ENCODE measurements at places on chromosomes 2 and 18.

DNA sequence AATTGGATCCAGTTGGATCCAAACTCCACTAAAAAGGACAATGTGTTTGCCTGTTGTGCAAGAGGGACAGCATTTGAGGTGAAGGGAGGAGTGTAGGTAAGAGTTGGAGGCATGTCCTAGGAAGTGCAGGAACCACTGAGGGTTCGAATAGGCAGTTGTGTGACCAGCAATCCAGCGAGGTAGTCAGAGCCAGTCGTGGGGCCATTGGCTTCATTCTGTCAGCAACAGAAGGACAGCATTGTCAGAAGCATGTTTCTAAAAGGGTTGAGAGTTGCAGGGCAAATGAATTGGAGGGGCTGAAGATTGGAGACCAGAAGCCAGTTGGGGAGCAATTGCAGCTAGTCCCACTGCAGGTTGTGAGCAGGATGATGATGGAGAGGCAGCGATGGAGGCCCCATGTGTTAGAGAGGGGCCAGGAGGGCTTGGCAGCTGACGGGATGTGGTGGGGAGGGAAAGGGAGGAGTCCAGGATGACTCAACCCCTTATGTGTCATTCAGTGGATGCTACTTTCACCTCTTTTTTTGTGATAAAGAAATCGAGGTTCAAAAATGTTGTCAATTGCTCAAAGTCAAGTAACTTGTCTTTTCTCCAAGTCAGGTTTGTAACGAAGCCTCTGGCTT is 96.7 kb upstream of the SIX3 start:
- DNase-seq = no peak

DNA sequence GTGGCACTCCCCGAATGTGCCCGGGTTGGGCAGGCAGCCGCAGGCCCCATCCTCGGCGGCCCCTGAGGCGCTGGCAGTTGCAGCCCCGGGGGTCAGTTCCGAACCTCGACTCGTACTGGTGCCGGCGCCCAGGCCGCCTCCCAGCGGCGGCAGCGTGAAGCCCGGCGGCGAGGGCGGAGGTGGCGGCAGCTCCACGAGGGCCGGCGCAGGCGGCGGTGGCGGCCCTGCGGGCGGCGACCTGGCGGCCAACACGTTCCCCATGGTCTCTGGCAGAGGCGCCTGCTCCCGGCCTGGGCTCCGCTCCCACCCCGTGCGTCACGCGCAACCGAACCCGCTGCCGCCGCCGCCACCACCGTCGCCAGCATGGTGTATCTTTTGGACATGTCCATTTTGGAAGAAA is 196.3 kb downstream of the CCDC74A start:
- no peak for DNase-seq

- no peak for DNase-seq
Measured at GRCh38 chr2:218345491-218346236, 11.0 kb upstream of the CATIP start.

GRCh38 chr2:128550389-128550788 is 231.7 kb upstream of the HS6ST1 start:
- DNase-seq = no peak

GRCh38 chr2:142716463-142717242 is 160.8 kb upstream of the KYNU start:
- peak; percentile 4 for DNase-seq

GRCh38 chr2:197850882-197851450 is 46.6 kb downstream of the PLCL1 start:
- no peak for DNase-seq

DNA sequence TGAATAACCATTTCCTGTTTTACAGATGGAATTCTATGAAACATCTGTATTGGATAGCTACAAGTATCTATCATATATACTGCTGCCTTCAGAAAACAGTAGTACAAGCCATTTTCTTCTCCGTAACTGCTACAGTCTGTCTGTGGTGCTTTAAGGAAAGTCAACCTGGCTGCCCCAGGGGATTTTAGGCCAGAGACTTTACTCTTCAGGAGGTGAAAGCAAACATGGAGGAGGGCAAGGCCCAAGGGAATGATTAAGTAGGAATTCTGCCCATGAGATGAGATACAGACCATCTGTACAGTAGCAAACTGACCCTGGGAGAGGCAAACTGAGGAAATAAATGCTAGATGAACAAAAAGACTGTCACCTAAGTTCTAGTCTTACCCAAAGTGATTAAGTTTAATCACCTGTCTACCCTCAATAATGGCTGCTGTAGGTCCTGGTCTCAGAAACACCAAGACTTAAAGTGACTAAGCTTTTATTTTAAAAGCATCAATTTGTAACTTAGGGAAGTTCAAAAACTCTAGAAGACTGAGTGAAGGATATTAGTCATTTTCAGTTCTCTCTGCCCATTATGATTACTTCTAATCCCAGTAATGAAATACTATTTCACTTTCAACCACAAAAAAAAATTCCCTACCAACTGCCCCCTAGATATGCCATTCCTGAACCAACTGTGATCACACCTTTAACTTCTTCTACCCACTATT is 14.8 kb downstream of the MBD2 start:
- no peak for DNase-seq

GRCh38 chr2:232609607-232610006 is 23.8 kb upstream of the EFHD1 start:
- DNase-seq = no peak

DNA sequence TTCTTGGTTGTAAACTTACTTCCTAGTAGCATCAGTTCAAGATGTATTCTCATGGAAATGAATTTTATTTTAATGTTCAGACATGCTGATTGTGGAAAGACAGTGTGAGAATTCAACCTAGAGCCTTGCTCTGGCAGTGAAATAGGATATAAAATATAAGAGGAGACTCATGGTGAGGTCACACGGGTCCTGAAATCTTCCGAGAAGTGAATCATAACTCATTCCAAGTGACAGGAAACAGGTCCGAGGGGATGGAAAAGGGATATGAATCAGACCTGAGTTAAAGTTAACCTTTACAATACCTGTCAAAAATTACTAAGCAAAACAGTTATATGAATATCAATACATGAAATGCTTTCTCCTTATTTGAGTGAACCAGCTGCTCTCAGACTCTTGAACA is 185.2 kb upstream of the LRRTM1 start:
- no peak for DNase-seq

GRCh38 chr2:45765007-45765727 is 113.7 kb downstream of the PRKCE start:
- DNase-seq = no peak

GRCh38 chr2:161766334-161766733 is 142.1 kb downstream of the SLC4A10 start:
- DNase-seq = no peak

- no peak for DNase-seq
Measured at GRCh38 chr2:16198166-16198912, 258.0 kb downstream of the MYCN start.

DNA sequence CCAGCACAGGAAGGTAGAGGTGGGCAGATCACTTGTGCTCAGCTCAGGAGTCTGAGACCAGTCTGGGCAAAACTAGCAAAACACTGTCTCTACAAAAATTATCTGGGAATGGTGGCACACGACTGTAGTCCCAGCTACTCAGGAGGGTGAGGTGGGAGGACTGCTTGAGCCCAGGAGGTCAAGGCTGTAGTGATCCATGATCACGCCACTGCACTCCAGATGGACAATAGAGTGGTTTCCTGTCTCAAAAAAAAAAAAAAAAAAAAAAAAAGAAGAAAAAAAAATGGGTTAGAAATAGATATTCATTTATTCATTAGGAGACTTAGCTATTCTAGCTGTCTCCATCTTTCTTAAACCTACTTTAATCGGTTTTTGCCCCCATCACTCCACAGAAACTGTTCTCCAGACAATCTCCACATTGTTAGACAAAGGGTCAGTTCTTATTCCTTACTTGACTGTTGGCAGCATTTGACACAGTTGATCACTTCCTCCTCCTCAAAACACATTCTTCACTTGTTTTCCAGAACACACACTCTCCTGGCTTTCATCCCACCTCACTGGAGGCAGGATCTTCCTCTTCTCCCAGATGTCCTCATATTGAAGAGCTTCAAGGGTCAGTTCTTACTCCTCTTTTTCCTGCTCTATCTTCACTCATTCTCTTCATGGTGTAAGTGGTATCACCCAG is 103.1 kb downstream of the DTNB start:
- DNase-seq = no peak

GRCh38 chr2:30203156-30203555 is 28.2 kb upstream of the LBH start:
- no peak for DNase-seq

DNA sequence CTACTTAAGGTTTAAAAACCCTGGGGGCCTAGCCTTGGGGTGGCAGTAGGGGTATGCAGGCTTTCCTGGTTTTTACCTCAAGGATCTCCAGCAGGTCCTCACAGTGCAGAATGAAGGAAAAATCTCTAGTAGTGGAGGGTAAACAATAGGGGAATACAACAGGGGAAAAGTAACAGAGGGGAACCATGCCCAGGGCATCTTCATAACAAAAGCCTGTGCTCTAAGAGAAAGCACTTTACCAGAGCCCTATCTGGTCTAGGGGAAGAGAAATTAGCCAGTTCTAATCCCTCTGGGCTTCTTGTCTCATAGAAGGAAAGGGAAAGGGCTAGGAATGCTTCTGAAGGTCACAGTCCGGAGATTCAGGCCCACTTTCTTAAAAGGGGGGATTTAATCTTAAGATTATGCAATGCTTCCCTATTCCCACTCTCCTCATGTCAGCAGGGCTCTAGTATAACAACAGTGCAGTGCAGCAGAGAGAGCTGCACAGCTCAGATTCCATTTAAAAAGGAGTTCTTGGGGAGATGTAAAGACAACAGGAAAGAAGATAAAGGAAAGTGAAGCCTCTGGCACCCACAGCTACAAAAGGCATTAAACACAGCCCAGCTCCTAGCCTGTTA is 149.0 kb upstream of the CYP1B1 start:
- DNase-seq = no peak

DNA sequence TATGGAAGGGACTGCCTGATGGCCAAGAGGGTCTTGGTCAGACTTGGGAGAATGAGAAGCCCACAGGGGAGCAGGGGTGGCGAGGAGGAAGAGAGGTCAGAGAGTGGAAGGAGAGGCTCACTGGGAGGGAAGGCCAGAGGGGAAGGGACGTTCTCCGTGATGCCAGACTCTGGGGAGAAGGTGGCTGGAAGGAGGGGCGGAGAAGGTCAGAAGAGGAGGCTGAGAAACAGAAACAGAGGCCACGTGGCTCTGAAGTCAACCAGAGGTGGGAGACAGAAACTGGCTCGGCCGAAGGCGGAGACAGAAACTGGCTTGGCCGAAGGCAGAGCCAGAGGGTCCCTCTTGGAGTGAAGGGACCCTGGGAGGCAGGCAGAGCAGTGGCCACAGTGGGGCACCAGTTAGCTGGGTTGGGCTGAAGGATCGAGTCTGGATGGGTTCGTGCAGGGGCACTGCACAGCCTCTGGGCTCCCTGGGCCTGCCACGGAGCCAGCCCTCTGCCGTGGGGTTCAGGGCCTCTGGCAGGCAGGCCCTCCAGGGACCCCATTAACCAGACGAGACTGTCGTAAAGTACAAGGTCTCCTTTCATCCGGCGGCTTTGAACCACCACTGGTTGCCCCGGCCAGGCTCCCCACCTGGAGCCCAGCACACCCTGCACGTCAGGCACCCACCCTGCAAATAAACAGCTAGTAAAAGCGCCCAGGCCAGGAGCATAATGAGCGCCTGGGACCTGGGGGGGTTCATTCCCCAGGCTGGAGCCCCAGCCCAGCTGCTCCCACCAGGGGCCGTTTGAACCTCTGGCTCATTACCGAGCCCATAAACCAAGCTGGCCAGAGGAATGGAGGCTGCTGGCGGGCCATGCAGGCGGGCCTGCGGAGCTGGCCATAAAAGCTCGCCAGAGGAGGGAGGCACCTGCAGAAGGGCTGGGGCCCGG is 218.8 kb downstream of the DYSF start:
- no peak for DNase-seq

- no peak for DNase-seq
Measured at GRCh38 chr2:204825681-204826080, 280.4 kb downstream of the PARD3B start.

DNA sequence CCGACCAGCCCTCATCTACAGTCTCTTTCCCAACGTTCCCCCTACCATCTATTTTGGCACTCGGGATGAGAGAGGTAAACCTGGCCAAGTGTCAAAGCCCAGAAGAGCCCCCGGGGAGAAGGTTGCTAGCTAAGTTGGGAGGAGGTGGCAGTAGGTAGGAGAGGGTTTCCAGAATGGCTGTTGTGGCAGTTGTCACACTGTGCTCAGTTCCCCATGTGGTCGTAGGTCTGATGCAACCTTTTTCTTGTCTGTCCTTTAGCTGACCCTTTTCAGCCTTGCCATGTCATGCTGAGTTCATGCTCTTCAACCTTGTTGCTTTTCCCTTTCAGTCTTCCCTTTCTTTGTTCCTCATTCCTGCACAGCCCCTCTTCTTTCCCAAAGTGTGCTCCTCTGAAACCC is 34.5 kb downstream of the TTLL4 start:
- no peak for DNase-seq

DNA sequence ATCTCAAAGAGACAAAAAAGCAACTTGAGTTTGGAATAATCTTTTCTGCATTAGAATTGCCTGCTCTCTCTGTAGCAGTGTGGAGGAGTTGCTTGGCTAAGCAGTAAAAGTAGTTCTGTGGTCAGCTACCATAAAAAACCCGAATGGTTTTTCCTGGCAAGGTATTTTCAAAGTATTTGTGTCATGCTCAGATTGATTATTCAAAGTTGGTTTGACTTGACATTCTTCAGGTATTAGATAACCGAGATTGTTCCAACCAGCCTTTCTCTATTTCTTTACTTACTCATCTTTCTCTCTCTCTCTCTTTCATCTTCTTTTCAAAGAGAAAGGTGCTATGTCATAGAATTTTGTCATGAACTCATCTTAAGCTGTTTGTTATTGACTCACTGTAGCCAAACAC is 404.9 kb downstream of the CPS1 start:
- no peak for DNase-seq

- DNase-seq = no peak
Measured at GRCh38 chr2:102703748-102704147, 58.1 kb upstream of the TMEM182 start.

- no peak for DNase-seq
Measured at GRCh38 chr2:106147665-106148064, 46.4 kb downstream of the UXS1 start.

DNA sequence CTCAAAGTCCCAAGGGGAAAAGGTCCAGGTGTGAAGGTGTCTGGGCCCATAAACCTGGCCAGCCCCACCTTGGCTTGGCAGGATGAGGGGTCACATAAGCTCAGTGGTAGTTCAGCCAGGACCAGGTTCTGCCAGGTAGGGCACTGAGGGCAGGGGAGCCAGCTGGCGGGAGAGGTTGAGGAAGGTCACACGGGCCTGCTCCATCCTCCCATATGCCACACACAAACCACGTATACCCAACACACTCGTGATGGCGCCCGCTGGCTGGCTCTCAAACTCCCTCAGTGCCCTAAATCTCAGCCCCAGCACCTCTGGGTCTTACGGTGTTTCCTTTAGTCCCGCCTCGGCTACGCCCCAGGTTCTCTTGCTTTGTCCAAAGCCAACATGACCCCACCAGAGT is 160.5 kb downstream of the ZFP36L2 start:
- no peak for DNase-seq

GRCh38 chr2:88016960-88017779 is 823 bp upstream of the RNU2-63P start:
- peak; percentile 27 for DNase-seq

DNA sequence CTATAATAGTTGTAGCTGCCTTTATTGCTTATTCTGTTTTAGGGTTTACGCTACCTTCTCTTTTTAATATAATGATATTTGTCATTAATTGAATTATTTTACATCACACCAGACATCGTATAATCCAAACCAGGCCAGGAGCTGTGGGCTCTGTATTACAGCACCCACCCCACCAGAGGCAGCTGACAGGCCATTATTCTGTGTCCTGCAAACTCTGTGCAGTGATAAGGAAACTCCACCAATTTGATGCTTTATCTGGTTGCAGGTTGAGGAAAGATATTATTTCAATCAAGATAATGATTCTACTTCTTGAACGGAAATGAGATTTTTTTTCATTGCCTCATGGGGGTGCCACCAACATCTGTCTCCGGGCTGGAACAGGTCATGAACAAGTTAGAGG is 227.3 kb downstream of the ZBTB7C start:
- DNase-seq = no peak

Measured in globus pallidus (tissue), 1 donor.